Activated CD4-positive, alpha-beta T cell treated with anti-CD3 and anti-CD28 coated beads, Interleukin-2, amount 50 U/mL, for 24 hours (primary cell): ENCODE measurements at places on chromosomes 1 and 21.

- DNase-seq = no peak
Observed at GRCh38 chr1:115837341-115837739, 3.6 kb downstream of the NHLH2 start.

DNA sequence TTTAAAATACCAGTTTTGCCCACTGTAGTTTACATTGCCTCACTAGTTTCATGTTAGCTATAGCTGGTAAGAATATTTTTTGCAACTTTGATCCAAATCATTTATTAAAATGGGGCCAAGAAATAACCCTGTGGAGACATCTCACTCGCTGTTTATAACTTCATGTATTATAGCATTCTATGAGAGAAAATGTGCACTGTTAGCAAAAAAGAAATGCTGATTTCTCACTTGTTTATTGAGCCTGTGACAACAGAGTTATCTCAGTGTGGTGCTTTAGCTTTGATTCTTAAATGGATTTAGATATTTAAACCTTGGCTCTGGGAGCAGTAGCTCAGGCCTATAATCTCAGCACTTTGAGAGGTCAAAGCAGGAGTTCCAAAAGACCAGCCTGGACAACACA, 127.9 kb downstream of the PIK3R3 start:
- no peak for DNase-seq

- no peak for DNase-seq
Observed at GRCh38 chr1:167126811-167127210, 32.9 kb downstream of the STYXL2 start.

DNA sequence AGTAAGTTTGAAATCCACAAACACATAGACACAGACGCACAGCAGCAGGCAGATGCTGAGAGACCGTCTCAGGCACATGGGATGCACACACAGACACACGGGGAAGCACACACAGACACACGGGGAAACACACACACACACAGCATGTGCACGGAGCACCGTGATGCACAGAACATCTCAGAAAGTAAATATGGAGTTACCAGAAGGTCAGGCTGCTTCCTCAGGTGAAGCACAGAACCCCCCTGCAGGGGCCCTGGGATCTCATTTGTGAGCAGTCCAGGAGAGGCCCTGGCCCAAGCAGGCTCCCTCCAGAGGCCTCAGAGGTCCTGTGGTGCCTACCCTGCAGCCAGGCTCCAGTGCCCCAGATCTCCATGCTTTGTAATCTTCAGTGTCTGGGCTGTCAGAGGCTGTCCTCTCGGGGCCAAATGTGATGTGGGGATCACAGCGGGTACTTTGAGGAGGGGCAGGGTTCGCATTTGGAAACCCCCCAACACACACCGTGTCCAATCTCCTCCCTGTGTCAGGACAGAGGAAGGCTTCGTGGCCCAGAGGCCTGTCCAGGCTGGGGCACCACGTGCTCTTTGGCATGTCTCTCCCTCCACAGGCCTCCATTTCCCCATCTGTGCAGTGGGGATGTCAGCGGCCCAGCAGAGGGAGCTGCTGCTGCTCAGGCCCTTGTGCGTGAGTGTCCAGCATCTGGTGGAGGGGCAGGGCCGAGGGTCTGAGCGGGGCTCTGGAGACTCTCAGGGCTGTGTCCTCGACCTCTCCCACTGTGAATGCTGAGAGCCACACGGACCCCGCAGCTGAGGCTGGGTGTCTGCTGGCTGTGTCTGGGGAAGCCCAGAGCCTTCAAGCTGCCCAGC, 23.0 kb upstream of the PRSS38 start:
- DNase-seq = no peak

DNA sequence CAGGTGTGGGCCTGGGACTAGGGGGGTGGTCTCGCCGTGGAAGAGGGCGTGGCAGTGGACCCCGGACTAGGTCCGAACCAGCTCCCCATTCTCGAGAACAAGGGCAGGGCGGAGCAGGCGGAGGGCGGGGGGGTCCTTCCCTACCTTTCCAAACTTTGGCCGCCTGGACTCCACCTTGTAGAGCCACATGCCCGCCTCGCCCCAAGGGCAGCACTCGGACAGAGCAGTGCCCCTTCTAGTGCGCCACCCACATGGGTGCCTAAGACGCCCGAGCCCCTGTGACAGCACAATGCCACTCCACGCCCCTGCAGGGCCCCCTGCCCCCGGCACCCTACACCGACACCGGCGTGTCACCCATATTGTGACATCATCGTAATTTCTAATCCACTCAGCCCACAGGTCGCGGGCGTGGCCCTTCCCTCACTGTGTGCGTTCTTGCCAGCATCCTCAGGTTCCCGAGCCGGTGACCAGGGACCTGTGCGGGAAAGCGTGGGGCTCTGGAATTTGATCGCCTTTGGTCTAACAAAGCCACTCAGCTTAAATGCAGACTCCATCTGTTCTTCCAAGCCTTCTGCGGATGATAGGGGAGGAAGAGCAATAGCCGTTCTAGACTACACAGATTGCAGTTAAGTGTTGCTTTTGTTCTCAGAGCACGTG, 553 bp upstream of the STMN1 start:
- DNase-seq = no peak

DNA sequence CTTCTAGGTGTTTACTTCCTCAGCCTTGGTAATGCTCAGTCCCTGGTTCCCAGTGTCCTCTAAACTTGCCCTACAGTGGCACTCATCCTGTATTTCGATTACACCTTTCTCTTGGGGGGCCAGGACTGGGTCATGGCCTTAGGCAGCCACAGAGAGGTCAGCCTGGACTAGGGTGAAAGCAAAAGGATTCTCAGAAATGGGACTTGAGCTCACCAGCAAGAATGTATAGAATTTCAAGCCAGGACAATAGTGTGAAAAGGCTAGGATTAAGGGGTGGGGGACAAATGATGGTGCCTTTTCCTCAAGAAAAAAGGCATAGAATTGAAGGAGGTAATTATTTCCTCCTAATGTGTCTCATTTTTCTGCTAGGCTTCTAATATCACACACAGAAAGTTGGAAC, 166.8 kb upstream of the RUNX1 start:
- no peak for DNase-seq

DNA sequence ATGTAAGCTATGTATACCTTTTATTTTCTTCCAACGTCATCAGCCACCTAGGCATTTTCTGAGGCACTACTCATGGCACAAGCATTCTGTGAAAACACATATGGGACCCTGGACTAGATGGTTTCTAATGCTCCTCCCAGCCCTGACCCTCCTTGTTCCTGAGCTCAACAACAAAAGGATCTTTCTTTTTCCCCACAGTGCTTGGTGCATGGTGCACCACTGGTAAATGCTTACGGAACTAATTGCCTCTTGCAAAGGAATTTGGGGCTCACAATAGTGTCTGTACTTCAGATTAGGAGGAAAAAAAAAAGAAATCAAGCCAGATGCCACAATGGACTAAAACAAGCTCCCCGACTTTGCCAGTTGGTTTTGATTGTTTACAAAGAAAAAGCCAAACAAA, 390.5 kb downstream of the PLPP3 start:
- DNase-seq = no peak

GRCh38 chr1:43036932-43037331, 78.3 kb upstream of the SLC2A1 start:
- no peak for DNase-seq

DNA sequence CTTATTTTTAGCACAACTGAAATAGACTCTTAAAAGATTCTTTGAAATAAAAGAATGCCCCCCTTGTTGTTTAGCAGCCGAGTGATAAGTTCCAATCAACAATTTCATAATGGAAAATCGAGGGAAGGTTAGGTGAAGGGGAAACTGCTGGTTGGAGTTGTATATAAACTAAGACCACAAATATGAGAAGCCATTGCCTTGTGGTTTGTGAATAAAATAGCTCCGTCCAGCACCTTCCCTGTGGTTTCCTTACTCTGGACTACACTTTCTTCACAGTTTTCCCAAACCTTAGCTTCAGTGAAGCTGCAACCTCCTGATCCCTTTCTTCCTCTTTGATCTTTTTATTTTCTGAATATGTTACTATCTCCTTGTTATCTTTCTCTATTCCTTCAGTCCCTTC, 6.7 kb upstream of the RAB3GAP2 start:
- no peak for DNase-seq

DNA sequence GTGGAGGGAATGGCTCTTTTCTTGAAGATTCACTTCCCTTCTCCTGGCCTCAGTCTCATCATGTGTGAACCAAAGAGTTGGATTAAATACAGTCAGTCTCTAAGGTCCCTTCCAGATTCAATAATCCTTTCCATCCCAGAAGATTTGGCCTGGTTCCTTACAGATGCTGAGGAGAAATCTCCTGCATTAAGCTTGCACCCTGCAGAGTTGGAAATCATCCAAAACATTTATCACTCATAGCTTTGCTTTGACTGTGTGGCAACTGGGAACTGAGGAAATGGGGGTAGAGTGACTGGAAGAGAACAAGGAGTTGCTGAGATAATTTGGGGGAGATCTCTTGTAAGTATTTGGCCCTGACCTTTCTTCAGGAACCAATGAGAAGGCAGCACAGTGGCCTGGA, 220.5 kb upstream of the SGIP1 start:
- no peak for DNase-seq

- DNase-seq = no peak
Observed at GRCh38 chr1:61388566-61388965, 306.2 kb downstream of the NFIA start.

DNA sequence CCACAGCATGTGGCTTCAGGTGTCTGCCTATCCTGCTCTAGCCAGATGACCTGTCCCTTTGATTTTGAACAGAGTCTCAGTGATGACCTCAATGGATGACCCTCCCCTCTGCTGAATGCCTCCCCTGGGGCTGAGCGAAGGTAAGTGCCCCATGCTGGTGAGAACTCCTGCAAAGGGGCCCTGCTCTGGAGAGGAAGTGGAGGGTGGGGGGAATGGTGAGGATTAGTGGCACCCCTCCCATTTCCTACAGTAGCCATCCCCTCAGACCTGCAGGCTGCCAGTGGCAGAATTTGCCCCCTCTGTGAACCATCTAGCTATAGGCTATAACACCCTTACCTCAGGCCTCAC, 3.7 kb upstream of the PMVK start:
- no peak for DNase-seq

GRCh38 chr1:37875833-37876232, 16.4 kb upstream of the MTF1 start:
- no peak for DNase-seq

DNA sequence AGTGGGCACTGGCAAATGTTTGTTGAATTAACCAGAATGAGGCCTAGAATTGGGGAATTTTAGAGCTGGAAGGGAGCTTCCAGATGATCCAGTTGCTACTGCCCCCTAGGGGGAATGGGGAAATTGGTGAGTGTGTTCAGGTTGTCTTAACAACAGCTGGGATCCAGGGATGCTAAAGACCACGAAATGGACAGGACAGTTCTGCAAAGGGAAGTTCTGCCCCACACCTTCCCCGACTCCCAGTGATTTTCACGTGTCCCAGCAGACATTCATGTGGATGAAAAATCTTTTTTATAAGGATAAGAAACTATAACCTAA, 33.9 kb downstream of the TRIM62 start:
- DNase-seq = no peak

GRCh38 chr1:221911714-221912113, 169.8 kb upstream of the DUSP10 start:
- DNase-seq = no peak

DNA sequence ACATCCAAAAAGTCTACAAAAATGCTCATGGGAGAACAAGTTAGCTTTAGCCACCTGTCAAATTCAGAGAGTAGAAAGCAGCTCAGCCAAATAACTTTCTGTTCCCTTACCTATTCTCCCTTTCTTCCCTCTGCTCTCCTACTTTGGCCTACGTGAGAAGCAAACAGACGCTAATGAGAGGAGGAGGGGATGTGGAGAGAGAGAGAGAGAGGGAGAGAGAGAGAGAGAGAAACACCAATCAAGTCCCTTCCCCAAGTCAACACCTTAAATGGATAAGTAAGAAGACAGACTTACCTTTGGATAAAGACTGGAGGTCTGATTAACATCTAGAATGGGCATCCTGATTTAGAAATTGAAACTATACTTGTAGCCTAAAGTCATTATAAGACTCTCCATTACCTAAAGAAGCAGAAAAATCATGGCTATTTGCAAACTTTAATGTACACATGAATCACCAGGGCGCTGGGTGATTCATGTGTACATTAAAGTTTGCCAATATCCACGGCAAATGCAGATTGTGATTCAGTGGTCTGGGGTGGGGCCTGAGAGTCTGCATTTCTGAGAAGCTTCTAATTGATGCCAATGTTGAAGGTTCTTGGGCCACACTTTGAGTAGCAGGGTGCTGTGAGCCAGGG, 13.1 kb upstream of the DUSP12 start:
- DNase-seq = no peak

DNA sequence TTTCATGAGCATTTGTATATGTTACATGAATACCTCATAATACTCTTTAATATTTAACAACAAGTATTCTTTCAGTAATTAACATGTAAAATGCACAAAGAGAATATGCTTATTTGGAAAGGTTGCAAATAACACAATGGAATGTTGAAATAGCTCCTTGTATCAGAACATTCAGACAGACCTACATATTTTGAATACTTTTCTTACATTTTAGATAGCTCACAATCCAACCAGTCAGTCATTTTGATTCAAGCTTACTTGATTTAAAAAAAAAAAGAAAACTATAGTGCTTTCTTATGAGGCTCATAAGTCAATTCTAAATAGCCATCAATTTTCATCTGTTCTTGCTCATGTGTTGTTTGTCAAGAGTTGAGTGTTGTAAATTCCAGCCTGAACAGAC, 518.8 kb downstream of the ADGRL2 start:
- no peak for DNase-seq

DNA sequence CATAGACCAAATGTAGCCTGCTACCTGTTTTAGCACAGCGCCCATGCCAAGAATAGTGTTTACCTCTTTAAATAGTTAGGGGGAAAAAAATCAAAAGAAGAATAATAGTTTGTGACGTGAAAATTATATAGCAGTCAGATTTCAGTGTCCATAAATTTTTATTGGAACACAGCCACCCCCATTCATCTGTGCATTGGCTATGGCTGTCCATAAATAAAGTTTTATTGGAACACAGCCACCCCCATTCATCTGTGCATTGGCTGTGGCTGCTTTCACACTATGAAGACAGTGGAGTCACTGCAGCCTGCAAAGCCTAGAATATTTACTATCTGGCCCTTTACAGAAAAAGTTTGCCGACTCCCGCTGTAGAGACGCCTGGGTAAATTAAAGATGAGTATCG, 20.9 kb downstream of the EPHX1 start:
- no peak for DNase-seq

GRCh38 chr1:119662034-119662437, 14.0 kb upstream of the ZNF697 start:
- DNase-seq = no peak

DNA sequence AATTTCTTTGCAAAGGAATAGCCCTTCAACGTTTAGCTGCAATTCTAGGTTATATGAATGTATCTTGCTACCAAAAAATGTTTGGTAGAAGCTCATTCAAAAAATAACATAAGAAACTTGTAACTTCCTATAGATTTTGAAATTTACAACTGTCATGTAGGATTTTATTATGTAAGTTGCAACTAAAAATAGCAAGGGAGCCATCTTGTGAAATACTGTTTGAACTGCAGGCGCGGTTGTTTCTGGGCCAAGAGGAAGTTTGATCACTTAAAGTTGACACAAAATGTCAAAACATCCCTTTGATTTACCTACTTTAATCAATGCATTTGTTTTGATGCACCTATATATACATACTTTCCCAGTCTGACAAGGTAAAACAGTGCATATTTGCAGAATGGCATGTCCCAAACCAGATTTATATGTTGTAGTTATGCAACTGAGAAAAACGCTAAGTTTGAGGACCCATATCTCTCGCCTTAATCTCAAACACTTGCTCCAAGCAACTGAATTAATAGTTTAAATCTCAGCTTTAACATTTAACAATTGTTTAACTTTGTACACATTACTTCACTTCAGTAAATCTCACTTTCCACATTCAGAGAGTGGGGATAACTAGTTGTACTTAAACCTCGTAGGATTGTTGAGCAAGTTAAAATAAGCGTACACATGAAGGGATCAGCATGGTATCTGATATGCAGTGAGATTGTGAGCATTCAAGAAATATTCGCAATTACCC, 63.9 kb downstream of the KCNK2 start:
- DNase-seq = no peak
